ENCODE measurements at places on chromosomes 16 and 17. TPM values are rescaled to one million over a fixed set of nuclear protein-coding genes. Genes with fewer than 3 reads are reported as not detected.

DNA sequence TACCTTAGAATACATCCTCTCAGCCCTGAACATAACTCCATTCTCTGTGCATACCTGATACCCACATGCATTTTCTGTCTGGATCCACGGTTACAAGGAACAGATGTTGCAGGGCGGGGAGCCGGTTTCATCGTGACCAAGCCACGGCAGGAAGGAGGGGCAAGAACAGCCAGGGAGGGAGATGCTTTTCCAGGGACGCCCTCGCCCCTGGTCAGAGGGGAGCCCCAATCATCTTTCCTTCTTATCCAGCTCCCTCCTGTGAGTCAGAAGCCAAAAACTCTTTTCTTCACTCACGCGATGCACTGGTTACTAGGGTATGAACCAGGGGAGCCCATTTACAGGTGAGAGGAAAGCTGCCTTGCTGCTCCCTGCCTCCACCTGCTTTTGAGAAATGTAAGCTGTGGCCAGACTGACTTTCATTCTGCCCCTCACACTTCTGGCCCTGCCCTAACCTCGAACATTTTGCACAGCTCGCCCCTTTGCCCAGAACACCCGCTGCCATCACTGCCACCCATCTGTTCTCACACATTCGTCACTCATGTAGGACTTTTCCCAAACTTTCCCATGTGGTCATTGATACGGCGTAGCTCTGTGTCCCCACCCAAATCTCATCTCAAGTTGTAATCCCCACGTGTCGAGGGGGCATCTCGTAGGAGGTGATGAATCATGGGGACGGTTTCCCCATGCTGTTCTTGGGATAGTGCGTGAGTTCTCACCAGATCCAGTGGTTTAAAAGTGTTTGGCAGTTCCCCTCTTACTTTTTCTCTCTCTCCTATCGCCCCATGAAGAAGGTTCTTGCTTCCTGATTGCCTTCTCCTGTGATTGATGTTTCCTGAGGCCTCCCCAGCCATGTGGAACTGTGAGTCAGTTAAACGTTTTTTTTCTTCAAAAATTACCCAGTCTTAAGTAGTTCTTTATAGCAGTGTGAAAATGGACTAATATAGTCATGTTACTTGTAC lies 20.5 kb downstream of the FOXL1 start:
- H3K4me1 ChIP-seq: no peaks in the 10 kb centered on the region
- no peak for DNase-seq
- no peaks in the 10 kb centered on the region for H3K36me3 ChIP-seq
- no peak overlapping the region for H3K4me3 ChIP-seq
- no peak overlapping the region for H3K27ac ChIP-seq

DNA sequence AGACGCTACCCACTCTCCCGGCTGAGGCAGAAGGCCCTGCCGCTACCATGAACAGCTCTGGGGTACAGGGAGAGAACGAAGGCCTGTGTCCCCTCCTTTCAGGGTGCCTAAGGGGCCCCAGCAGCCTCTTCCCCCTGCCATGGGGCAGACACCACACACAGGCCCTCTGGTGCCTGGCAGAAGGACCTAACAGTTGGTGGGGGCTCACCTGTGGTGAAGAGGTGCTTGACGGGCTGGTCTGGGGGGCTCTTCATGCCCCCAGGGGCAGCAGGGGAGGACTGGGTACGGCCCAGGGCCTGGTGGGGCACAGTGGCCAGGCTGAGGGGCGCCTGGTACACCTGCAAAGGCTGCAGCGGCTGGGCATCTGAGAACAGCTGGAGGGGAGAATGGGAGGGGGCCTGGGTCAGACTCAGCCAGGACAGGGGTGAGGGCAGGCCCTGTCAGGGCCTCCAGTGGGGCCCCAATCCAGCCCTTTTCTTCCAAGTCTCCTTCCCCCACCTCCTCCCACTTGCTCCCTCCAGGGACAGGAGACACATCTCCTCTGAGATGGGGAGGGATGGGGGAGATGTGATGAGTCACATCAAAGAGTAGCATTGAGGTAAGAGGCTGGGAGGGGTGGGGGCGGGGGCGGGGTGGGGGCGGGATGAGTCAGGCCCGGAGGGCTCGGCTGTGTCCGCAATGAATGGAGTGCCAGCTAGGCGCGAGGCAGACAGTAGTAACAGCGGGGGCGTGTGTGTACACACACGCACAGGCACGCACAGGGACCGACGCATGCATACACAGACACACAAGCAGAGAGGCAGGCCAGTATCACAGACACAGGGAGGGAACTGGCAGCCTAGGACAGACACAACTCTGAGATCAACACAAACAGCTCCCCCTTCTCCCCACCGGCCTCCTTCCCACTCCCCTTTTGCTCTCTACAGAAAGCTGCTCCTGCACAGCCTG lies 16.1 kb downstream of the G6PC3 start:
- peaks cover 20% of the 10 kb centered on the region for H3K4me1 ChIP-seq
- H3K27ac ChIP-seq: peak overlapping the region; percentile 67
- H3K36me3 ChIP-seq: peaks cover 13% of the 10 kb centered on the region
- H3K27me3 ChIP-seq: no peaks in the 10 kb centered on the region

Gene DHRS7C
- total RNA-seq: not detected

Gene ODAD4
- 0.39 TPM for total RNA-seq

Gene CCL8
- not detected for total RNA-seq

Gene PSMB3
- total RNA-seq: 349 TPM

- peaks cover 22% of the 10 kb centered on the region for H3K4me1 ChIP-seq
- no peaks in the 10 kb centered on the region for H3K27me3 ChIP-seq
- DNase-seq: no peak
- H3K27ac ChIP-seq: no peak overlapping the region
- no peaks in the 10 kb centered on the region for H3K36me3 ChIP-seq
Observed at GRCh38 chr17:3918372-3919122, 2.3 kb upstream of the P2RX1 start.

All from activated T-helper 1 cell treated with anti-CD3 and anti-CD28 coated beads, Interleukin-12 subunit alpha, Interleukin-12 subunit beta, Interleukin-2, Interleukin-4 antibody, amounts not matched to agents 30 ng/mL and 10 ng/mL and 1 ng/mL, durations not matched to agents 14 hours and 24 hours and 36 hours (primary cell).